Activated naive CD4-positive, alpha-beta T cell treated with Interleukin-2 at 50 U/mL for 16 hours (primary cell): ENCODE measurements at places on chromosomes 3 and 15.

DNA sequence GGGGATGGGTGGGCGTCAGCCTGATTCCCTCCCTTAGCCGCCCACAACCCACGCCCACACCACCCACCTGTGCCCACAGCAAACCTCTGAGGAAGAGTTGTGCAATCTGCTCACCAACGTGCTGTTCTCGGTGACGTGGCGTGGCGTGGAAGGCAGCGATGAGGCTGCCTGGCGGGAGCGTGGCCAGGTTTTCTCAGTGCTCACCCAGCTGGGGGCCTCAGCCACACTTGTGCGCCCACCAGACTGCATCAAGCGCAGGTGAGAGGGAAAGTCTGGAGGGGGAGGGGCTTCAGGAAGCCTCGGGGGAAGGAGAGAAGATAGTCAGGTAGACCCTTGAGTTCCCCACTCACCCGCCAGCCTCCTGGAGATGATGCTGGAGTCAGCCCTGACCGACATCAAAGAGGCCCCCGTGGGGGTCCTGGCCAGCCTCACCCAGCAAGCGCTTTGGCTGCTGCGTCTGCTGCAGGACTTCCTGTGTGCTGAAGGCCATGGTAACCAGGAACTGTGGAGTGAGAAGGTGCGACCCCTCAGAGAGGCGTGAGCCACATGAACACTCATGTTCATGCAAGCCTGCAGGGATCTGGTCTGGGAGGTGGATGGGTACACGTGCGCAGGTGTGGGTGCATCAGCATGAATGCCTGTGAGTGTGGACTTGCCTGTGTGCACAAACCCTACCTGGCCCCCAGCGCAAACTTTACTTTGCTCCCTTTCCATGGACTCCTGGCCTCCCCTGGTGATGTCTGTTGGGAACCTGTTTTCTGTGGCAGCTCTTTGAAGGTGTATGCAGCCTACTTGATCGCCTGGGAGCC lies 21.7 kb downstream of the NBEAL2 start:
- no peak for DNase-seq

- peak; percentile 32 for DNase-seq
Observed at GRCh38 chr3:13452490-13453335, 27.4 kb upstream of the HDAC11 start.

GRCh38 chr3:127064391-127065137 lies 81.6 kb downstream of the PLXNA1 start:
- no peak for DNase-seq

- no peak for DNase-seq
Observed at GRCh38 chr3:71055257-71056001, 528.1 kb downstream of the FOXP1 start.

- DNase-seq, result peak; percentile 59
Observed at GRCh38 chr3:40191850-40192448, 117.6 kb upstream of the EIF1B start.

DNA sequence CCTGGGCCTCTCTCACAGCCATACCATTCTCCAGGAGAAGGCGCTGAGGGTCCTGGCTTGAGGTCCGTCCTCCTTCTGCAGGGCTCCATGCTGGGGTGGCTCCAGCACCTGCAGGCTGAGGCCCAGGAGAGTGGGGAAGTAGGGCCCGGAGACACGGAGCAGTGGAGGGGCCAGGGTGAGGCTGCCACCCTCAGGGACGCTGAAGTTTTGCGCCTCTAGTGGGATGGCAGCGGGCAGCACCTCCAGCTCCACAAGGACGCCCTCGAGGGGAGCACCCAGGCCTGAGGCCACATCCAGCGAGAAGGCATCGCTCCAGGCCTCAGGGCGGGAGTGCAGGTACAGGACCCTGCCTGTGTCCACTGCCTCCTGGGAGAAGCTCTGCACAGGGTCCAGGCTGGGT lies 27.5 kb downstream of the CSPG4 start:
- no peak for DNase-seq

DNA sequence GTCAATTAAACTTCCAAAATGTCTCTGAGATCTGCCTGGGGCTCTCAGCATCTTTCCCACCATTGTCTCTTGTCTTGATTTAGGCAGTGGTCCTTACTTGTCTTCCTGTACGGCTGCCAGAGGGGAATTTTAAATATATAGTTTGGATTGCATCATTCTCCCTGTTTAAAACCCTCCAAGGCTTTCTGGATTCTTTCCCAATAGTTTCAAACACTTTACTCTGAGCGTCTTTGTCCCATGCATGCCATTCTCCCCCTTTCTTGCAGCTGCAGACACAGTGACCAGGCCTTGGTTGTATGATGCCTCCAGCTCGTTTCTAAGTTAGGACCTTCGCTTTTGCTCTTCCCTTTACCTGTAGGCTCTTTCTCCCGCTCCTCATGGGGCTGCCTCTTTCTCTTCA lies 323.3 kb upstream of the CTNNB1 start:
- no peak for DNase-seq

DNA sequence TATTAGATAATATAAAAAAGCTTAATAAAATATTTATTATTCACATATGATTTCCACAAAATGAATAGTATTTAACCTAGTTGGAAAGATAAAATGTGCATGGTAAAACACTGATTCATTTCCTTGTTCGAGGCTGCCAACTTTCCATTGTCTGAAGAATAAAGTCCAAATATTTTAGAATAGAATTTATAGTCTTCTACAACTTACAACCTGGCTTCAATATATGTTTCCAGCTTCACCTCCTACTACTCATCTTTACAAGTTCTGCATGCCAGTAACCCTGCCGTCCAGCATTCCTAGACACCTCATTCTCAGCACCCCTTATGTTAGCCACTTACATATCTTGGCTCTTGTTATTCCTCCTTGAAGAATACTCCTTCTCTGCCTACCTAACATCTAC lies 244.5 kb downstream of the FGF12 start:
- no peak for DNase-seq

DNA sequence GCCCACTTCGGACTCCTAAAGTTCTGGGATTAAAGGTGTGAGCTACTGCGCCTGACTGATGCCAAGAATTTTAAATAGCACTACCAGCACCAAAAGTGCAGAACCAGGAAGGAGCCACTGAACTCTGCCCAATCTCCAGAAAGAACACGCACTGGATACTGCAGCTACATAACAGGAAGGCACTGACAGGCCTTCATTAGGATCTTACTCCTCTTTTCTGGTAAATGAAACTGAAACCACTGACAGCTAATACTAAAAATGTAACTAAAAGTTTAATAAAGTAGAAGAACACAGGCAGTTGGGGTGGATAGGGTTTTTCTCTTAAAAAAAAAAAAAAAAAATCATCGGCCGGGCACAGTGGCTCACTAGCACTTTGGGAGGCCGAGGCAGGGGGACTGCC lies 74.1 kb upstream of the CHRM5 start:
- no peak for DNase-seq

DNA sequence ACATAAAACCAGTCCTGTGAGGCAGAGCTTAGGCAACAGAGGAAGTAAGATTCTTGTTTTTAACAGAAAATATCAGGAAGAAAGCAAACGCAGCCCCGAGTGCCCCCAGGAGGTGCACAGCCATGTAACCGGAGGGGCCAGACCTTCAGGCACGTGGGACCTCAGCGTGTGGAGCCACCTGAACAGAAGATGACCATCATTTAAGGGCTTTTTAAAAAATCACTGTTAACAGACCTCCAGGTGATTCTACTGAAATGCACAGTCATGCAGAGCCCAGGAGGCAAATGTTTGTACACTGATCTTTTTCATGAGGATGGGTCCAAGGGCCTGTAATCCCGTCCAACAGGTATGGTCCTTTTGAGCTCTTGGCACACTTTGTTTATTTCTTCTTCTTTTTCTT lies 38.8 kb downstream of the SPG21 start:
- no peak for DNase-seq

DNA sequence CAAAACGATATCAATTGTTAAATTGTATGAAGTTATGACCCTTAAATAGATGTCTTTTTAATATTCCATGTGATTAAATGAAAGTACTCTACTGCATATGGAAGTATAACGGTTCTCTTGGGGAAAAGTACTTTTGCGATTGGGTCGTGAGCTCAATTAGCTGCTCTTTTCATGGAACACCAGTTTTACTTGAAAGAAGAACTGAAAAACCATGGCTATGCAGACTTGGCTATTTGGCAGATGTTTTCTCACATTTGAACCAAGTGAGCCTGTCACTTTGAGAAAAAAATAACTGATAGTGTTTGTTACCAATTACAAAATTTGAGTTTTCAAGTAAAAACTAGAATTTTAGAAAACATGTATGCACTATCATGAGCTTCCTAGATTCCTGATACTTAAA lies 5.9 kb upstream of the INAFM2 start:
- no peak for DNase-seq

DNA sequence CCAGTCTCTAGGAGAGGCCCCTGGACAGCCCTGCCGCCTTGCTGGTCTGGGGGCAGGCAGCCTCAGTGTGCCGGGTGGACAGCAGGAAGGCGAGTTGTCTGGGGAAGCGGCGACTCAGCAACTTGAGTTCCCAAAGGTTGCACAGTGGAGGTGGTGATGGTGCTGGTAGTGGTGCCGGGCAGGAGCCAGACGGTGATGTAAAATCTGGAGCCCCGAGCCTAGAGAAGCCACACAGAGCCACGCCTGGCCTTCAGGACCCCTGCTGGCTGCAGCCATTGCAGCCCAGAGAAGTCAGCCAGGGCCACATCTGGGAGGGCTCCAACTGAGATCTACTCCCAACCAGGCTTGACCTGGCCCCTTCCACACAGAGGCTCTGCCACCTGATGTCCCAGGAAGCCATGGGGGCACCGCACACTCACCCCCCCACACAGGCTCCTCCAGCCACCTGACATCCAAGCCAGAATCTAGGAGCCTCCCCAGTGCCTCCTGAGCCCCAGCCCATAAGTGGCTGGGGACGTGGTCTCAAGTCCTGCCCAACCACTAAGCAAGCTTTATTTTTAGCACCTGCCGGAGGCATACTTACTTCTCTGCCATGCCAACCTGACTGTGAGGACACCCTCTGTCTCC lies 8.8 kb downstream of the C3orf22 start:
- DNase-seq, result no peak

- no peak for DNase-seq
Observed at GRCh38 chr3:82509106-82509842, 747.8 kb upstream of the GBE1 start.

DNA sequence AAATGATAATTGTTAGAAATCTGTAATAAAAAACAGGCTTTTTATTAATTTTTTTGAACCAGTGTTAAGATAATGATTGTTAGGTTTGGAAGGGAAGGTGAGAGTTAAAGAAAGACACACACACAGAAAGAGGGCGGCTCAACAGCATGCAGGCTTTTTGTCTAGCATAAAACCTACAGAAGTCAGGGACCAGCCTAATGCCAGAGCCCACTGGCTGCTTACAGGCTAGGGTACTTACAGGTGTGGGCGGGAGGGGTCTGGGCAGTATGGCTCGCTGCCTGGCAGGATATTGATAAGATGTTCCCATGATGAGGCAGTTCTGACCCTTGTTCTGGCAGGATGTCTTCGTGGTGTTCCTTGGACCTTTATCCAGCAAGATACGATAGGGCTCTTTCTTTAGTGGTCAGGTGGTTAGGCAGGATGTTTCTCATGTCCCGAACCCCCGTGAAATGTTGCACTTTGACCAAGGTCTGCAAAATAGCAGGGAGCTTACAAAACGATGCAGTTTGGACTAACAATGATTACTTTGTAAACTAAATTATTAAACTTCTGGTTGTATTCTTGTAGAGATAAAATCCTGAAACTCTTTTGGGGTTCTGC lies 84.7 kb downstream of the DCUN1D1 start:
- DNase-seq, result no peak

DNA sequence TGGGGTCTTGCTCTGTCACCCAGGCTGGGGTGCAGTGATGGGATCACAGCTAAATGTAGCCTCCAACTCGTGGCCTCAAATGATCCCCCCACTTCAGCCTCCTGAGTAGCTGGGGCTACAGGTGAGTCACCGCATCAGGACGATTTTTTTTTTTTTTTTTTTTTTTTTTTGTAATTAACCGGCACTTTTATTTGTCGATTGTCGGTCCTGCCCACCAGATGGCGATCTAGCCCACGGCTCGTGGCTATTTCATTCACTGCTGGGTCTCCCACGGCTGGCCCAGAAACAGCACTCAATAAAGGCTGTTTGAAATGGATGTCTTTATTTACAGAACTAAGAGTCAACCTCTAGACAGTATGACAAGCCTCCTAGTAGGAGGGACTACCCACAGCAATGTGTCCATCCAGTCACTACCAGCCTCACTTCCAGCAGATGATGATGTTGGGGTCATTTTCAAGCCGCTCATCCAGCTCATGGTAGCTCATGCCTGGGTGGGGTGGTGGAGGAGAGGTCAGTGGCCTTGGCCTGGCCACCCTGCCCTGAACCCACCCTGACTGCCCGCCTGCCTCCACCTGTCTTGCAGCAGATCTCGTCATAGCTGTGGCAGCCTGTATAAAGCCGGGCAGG lies 1.8 kb upstream of the ZMYND10 start:
- peak; percentile 78 for DNase-seq

DNA sequence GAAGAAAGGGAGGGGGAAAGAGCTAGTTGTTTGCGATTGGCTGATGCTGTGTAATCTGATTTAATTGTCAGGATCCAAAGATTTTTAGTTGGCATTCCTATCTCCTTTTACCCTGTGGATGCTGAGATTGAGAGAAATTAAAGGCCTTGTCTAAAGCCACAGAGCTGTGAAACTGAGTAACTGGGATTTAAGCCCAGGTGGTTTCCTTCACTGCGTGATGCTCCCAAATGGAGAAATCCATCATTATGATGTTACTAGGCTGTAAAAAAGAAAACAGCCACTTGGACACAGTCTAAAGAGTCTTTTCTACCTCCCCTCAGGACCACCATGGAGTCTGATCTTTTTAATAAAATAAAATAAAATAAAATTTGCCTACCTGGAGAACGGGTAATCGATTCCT lies 883.0 kb upstream of the NR2F2 start:
- DNase-seq, result no peak

DNA sequence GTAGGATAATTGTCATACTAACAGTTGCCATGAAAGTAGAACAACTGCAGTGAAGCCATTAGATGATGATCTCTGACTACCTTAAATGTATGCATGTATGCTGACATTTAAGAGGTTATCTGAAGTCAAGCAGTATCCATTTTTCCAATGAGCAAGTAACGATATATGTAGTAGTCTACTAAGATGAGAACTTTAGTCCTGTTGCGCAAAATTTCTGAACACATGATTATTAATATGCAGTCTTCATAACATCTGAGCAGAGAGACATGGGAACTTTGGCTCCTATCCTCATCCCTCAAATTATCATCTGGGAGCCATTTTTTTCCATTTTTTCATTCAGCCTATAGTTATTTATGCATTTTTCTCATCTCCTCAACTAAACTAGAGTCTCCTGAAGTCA lies 79.2 kb downstream of the MME start:
- DNase-seq, result no peak

DNA sequence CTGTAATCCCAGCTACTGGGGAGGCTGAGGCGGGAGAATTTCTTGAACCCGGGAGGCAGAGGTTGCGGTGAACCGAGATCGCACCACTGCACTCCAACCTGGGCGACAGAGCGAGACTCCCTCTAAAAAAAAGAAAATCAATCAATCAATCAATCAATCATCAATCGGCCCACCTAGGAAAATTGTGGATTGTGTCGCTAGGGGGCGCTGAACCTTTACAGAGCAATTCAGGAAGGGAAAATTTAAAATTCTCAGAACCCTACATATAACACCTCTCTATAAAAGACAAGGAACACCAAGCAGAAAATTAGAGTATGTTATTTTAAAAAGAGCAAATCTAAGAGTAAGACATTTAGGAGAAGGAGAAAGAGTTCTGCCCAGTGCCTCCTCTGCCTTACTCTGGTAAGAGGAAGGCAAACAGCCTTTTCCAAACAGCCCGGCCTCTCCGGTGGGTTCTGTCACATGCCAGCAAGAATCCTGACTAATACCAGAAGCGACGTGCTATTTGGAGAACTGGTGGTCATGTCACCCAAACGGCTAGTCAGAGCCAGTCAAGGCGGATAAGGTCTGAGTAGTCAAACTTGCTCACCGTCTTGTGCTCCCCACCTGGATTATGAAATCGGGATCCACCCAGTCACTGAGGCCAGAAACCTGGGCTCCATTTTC lies 22.3 kb upstream of the SMCO1 start:
- peak; percentile 66 for DNase-seq
